ENCODE measurements at places on chromosomes 11 and 22. TPM values are rescaled to one million over a fixed set of nuclear protein-coding genes. Genes with fewer than 3 reads are reported as not detected.

DNA sequence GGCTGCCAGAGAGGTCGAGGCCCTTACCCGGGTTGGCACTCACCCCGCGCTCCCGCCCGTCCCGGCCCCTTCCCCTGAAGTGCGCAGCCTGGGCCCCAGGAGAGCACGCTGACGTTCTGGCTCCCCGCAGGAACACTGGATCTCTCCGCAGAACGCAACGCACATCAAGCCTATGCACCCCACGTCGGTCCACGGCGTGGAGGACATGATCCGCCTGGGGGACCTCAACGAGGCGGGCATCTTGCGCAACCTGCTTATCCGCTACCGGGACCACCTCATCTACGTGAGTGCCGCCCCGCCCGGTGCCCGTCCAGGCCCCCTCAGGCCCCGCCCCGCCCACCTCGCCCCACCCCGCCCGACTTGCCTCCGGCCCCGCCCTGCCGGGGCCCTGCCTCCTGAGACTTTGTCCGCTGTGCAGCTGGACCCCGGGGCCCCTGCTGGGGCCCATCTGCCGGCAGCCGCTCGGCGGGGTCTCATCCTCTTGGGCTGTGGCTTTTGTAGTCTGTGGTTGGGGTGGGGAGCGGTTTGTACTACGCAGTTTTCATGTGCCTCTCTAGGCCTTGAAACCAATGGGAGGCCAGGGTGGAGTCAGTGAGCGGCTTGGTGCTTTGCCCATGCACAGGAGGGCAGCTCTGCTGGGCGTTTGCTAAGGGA, 19.7 kb downstream of the MYO7A start:
- no peak for ATAC-seq

DNA sequence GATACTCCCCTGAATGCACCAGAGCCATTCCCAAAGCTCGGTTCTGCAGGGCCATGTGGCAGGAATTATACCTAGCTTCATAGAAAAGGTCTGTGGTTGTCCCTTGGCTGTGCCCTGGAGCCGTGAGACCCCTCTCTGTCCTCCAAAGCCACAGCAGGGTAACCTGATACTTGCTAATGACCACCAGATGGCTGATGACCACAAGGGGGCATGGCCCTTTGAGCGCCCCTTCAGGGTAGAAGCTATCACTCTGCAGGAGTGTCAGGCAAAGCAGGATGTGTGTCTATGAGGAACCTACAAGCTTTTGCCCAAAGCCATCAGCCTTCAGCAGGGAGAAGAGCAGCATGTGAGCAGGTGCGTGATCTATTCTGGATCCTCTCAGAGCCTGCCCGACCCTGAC, 95.3 kb downstream of the NTM start:
- no peak for ATAC-seq

GRCh38 chr11:127057126-127057525, 56.6 kb upstream of the KIRREL3 start:
- no peak for ATAC-seq

The ANKRD49 gene
- 14.1 TPM for total RNA-seq

- ATAC-seq, result no peak
These were observed 2.3 kb upstream of the SMPD1 start for GRCh38 chr11:6387811-6388599.

The NFAM1 gene
- 3.4 TPM for total RNA-seq

GRCh38 chr11:11387622-11388305, 34.7 kb upstream of the CSNK2A3 start:
- ATAC-seq, result no peak

- ATAC-seq, result no peak
These were observed 24.8 kb downstream of the PAK1 start for GRCh38 chr11:77449060-77449521.

GRCh38 chr11:1236316-1237127, 13.7 kb downstream of the MUC5B start:
- no peak for ATAC-seq

GRCh38 chr22:18033204-18033998, 9.0 kb upstream of the MICAL3 start:
- peak; percentile 50 for ATAC-seq

DNA sequence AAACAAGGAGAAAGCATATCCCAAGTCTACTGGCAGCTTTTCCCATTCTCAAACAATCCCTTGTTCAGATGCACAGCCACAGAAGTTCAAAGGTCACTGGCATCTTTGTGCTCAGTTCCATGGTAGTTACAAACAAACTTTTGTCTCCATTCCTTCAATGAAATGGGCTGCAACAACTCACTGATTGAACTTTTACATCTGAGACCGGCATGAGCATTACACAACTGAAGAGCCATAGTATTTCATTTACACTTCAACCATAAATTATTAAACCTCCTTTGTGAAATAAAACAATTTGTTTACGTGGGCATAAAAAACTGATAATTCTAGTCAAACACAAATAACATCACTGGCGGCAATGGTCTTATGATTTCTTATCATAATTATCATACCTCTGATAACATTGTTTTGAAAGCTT, 67.8 kb upstream of the ARHGAP32 start:
- no peak for ATAC-seq

DNA sequence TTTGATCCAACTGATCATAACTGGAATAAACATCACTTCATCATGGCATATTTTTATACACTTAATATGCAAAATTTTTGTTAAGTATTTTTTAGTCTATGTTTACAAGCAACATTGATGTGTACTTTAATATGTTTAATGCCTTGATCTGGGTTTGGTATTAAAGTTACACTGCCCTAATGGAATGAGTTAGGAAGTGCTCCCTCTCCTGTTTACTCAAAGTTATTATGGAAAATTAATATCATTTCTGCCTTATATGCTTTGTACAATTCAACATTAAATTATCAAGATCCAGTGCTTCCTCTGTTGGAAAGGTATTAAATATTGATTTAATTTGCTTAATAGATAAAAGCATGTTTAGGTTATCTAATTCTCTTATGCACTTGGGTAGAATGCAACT, 927.3 kb upstream of the RAG2 start:
- no peak for ATAC-seq

GRCh38 chr22:37187891-37188761, at the start of gene C1QTNF6:
Gene C1QTNF6 (minus strand): TSS chr22:37188247. CDS start chr22:37188213, 34 bp downstream.
- ATAC-seq, result peak; percentile 64

The VWCE gene
- total RNA-seq, result not detected

The PKNOX2 gene
- 1.2 TPM for total RNA-seq

The MACROD1 gene
- 28.6 TPM for total RNA-seq

The MAPK11 gene
- total RNA-seq, result 11.3 TPM

The UCP3 gene
- total RNA-seq, result 1.6 TPM

GRCh38 chr22:30609260-30610185, 2.5 kb downstream of the TCN2 start:
- peak; percentile 65 for ATAC-seq

Data from gastroesophageal sphincter (tissue), 4 donors.